ENCODE measurements at places on chromosomes 16 and 17.
A peak's percentile ranks its signal among the peaks of the same experiment; 100 is the strongest.

- no peak for DNase-seq
These were observed 45.3 kb downstream of the REXO5 start for GRCh38 chr16:20851601-20852000.

- no peak for DNase-seq
These were observed 218.8 kb upstream of the CHMP6 start for GRCh38 chr17:80772906-80773242.

DNA sequence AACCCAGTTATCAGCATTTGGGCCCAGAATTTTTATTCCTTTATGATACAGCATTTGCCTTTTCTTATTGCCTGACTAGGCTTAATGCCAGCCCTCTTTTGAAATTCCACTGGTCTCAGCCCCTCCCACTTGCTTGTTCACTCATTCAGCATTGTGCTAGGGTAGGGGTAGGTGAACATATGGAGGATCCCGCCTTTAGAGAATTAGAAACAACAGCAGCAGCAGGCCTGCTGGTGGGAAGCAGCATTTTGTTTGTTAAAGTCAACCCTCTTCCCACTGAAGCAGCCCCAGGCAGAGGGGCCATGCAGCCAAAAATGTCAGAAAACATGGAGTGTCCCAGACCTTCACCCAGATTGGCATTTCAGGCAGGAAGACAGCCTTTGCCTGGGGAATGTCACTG, 1355.2 kb downstream of the CDH8 start:
- DNase-seq: no peak

GRCh38 chr17:16432017-16432416, 16.6 kb downstream of the TRPV2 start:
- DNase-seq: no peak

GRCh38 chr17:57096472-57097202, 11.6 kb downstream of the AKAP1 start:
- DNase-seq: no peak

DNA sequence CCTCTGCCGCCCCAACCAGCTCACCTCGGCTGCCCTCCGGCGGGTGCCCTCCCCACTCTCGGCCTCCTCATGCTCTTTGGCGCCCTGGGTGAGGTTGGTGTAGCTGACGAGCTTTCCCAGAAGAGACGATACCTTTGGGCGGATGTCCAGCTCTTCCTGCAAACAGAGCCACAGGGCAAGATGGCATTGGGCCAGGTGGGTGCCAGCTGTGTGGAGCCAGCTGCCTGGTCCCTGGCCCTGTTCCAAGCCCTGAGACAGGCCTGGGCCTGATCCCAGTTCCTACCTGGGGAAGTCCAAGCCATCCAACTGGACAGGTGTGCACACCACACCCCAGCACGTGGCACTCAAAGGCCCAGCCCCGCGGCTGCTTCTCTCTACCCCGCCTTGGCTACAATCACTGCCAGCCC, 6.9 kb downstream of the SLC12A4 start:
- DNase-seq: no peak

- peak; percentile 93 for DNase-seq
These were observed 26.5 kb upstream of the LASP1NB start for GRCh38 chr17:38898812-38899348.

DNA sequence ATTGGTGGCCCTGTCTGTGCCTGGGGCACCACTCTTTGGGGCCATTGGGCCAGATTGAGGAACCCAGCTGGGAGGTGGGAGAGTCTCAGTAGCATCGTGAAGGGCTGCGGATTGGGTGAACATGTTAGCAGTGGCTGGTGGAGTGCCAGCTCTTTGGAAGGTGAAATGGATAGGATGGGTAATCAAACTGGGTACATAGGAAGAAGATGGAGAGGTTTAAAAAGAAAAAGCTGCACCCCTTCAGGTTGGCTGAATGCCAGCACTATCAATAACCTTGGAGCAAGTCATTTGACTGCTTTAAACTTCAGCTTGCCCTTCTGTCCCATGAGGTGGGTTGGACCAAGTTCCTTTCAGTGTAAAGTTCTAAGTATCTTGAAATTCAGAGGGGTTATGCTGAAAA, 95.0 kb downstream of the RPTOR start:
- no peak for DNase-seq
